Left renal cortex interstitium (tissue), 4 donors: ENCODE measurements at places on chromosomes 13 and 19. TPM values are rescaled to one million over a fixed set of nuclear protein-coding genes. Genes with fewer than 3 reads are reported as not detected.

GSX1 gene
- not detected for polyA plus RNA-seq

SLITRK1 gene
- 0.17 TPM for polyA plus RNA-seq

SERPINE3 gene
- polyA plus RNA-seq: 1.1 TPM

FCGBP gene
- polyA plus RNA-seq: 12.7 TPM

ZNF419 gene
- polyA plus RNA-seq: 13.0 TPM

PRKD2 gene
- polyA plus RNA-seq: 38.3 TPM

MRPS31 gene
- polyA plus RNA-seq: 39.6 TPM

ELSPBP1 gene
- not detected for polyA plus RNA-seq

TEX30 gene
- 30.9 TPM for polyA plus RNA-seq

NXNL1 gene
- not detected for polyA plus RNA-seq

MBD3L3 gene
- polyA plus RNA-seq: not detected

ATP4A gene
- polyA plus RNA-seq: not detected

PEG3 gene
- 95.4 TPM for polyA plus RNA-seq

CKM gene
- polyA plus RNA-seq: 0.88 TPM

COMMD6 gene
- polyA plus RNA-seq: 283 TPM

ZNF154 gene
- polyA plus RNA-seq: 24.5 TPM

APOC4 gene
- polyA plus RNA-seq: not detected

SIGLEC8 gene
- polyA plus RNA-seq: 0.07 TPM

ZNF793 gene
- 36.6 TPM for polyA plus RNA-seq

CDC42EP5 gene
- 26.9 TPM for polyA plus RNA-seq

PTH2 gene
- polyA plus RNA-seq: not detected

SIGLEC11 gene
- polyA plus RNA-seq: 4.1 TPM

DMKN gene
- polyA plus RNA-seq: 85.8 TPM

GCDH gene
- 27.4 TPM for polyA plus RNA-seq

NANOS3 gene
- 2.8 TPM for polyA plus RNA-seq

ZNF350 gene
- polyA plus RNA-seq: 20.7 TPM
